ENCODE measurements at places on chromosomes 3 and 15.

DNA sequence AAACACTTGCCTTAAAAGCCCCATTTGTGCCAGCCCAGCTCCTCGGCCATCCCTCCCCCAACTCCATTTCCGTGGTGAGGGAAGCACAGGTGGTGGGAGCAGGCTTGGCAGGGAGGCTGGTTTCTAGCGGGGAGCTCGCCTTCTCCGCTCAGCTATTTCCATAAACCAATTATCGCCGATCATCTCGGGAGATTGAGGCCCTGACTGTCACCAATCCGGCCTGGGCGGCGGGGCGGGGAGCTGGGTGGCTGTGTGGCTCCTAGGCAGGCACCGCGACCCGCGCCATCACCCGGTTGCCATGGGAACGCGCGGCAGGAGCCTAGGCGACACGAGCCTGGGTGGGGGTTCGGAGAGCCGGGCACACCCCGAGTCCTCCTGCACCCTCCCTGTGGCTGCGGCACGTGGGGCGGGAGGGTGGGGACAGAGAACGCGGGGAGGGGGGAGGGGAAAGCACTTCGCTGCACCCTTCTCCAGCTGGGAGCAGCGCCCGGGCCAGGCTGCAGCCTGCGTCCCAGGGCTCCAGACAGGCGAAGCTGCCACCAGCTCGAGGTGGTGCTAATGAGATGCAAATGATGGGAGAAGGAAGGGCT is 9.3 kb downstream of the CCDC33 start:
- DNase-seq, result no peak

DNA sequence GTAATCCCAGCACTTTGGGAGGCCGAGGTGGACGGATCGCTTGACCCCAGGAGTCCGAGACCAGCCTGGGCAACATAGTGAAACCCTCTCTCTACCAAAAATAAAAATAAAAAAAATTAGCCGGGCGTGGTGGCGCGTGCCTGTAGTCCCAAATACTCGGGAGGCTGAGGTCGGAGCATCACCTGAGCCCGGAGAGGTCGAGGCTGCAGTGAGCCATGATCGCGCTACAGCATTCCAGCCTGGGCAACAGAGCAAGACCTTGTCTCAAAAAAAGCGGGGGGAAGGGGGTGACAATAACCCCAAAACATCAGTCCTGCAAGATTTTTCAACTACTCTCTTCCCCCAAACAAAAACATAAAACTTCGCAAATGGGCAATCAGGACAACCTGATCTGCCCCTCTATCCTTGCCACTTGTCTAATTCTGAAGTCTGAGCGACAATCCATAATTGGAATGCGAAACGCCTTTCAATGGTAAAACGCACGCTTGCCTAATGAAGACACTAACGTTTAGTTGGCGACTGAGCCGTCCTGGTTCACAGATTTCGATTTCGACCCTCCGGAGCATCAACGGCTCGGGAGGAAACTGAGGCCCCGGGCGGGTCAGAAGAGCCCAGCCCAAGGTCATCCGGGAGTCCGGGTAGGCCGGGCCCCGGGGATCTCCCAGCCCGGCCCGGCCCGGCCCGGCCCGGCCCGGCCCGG is 868 bp downstream of the BTBD1 start:
- DNase-seq, result no peak

DNA sequence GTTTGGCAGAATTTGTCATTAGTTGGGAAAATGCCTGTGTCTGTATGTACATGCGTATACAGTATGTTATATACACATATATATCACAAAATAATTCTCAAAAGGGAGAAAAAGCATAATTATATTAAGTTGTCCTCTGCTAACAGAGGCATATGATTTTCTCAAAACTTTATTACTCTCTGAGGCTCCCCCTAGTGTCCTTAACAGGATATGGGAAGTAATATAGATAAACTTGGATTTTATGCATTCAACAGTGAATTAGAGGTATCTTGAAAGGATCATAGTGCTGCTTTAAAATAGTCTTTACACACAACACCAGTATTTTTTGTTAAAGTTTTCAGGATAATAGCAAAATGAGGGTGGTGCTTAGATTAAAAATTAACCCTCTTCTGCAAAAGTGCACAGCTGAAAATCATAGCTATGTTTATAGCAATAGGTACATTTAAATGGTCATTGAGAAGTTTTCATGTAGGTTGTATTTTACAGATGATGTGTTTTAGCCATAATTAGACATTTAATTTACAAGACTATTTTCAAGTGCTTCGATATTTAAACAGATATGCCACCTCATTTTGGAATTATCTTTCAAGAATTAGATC is 454.0 kb upstream of the ROBO2 start:
- no peak for DNase-seq

- DNase-seq, result no peak
These were observed 123.3 kb downstream of the NFKBIZ start for GRCh38 chr3:101972430-101973162.

- no peak for DNase-seq
These were observed 11.0 kb upstream of the MUSTN1 start for GRCh38 chr3:52845691-52846431.
